Thyroid gland (tissue), 4 donors: ENCODE measurements at places on chromosomes 1 and 21. TPM values are rescaled to one million over a fixed set of nuclear protein-coding genes. Genes with fewer than 3 reads are reported as not detected.

Gene ITLN2
- total RNA-seq = not detected

Gene CGN
- 14.9 TPM for total RNA-seq

Gene CD52
- not detected for total RNA-seq

Gene ABCA4
- total RNA-seq = 0.96 TPM

Gene PKLR
- total RNA-seq = not detected

Gene E2F2
- not detected for total RNA-seq

Gene KRTAP15-1
- not detected for total RNA-seq

Gene MROH7
- 24.1 TPM for total RNA-seq

Gene VPS72
- 41.4 TPM for total RNA-seq

GRCh38 chr1:231683439-231684165 lies 57.0 kb downstream of the DISC1 start:
- H3K36me3 ChIP-seq = no peaks in the 10 kb centered on the region
- no peak for DNase-seq
- H3K4me3 ChIP-seq = no peak overlapping the region

DNA sequence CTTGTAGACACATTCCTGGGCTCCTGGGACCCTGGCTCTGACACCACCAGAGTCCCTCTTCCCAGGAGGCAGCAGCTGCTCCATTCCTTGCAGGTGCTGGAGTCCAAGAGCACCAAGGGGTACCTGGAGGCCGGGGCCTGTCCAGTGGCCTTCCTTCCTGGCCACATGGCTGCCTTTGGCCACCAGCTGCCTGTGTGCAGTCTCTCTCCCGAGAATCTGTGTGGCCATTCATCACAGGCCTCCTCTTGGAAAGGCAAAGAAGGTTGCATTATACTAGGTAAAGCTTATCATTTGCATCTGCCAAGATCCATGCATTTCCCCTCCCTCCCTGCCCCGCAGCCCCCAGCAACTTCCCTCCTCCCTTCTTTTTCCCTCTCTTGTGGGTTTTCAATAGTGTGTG lies 48.9 kb upstream of the OLIG2 start:
- no peak overlapping the region for H3K27ac ChIP-seq
- DNase-seq = no peak
- H3K4me1 ChIP-seq = no peaks in the 10 kb centered on the region
- no peak overlapping the region for H3K4me3 ChIP-seq
- peaks cover 7% of the 10 kb centered on the region for H3K27me3 ChIP-seq

- no peaks in the 10 kb centered on the region for H3K4me1 ChIP-seq
- no peaks in the 10 kb centered on the region for H3K27me3 ChIP-seq
- no peak overlapping the region for H3K4me3 ChIP-seq
- no peak overlapping the region for H3K27ac ChIP-seq
- no peaks in the 10 kb centered on the region for H3K36me3 ChIP-seq
These were observed 39.6 kb downstream of the UCHL5 start for GRCh38 chr1:193019442-193020026.

DNA sequence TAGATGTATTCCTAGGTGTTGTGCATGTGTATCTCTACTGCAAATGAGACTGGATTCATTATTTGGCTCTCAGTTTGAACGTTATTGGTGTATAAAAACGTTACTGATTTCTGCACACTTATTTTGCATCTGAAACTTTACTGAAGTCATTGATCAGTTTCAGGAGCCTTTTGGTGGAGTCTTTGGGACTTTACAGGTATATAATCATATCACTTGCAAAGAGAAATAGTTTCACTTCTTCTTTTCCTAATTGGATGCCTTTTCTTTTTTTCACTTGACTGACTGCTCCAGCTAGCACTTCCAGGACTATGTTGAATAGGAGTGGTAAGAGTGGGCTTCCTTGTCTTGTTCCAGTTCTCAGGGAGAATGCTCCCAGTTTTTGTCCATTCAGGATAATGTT lies 252.2 kb downstream of the SMYD3 start:
- H3K27me3 ChIP-seq = no peaks in the 10 kb centered on the region
- H3K4me3 ChIP-seq = no peak overlapping the region
- no peaks in the 10 kb centered on the region for H3K36me3 ChIP-seq
- no peaks in the 10 kb centered on the region for H3K4me1 ChIP-seq

DNA sequence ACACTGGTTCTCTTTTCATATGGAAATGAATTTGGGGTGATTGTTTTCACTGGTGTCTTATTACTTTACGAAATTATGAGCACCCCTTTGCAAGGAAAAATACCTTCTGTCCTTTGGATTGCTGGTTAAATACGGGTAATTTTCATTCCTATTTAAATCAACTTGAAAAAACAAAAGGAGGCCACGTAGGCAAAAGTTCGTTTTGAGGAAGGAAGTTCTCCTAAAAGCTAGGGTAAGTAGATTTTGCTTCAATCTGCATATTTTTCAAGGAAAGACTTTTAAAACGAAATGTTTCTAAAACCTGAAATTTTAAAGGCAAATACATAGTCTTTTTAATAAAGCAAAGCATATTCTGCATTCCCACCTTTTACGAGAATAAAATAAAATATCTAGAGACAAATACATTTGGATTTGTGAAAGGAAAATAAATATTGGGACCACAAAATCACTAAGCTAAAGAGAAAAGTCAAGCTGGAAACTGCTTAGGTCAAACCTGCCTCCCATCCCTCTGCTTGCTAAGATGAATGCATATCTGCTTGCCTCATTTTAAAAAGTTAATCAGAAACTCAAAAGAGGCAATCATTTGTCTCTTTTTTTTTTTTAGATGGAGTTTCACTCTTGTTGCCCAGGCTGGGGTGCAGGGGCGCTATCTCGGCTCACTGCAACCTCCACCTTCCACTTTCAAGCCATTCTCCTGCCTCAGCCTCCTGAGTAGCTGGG lies 70.9 kb upstream of the ETS2 start:
- DNase-seq = no peak
- peaks cover 7% of the 10 kb centered on the region for H3K4me1 ChIP-seq
- H3K27ac ChIP-seq = no peak overlapping the region
- no peak overlapping the region for H3K4me3 ChIP-seq

GRCh38 chr1:32746130-32746529 lies 43.6 kb upstream of the SYNC start:
- H3K27me3 ChIP-seq = no peaks in the 10 kb centered on the region
- peak; percentile 53 for DNase-seq
- H3K36me3 ChIP-seq = no peaks in the 10 kb centered on the region
- peaks cover 32% of the 10 kb centered on the region for H3K4me1 ChIP-seq

DNA sequence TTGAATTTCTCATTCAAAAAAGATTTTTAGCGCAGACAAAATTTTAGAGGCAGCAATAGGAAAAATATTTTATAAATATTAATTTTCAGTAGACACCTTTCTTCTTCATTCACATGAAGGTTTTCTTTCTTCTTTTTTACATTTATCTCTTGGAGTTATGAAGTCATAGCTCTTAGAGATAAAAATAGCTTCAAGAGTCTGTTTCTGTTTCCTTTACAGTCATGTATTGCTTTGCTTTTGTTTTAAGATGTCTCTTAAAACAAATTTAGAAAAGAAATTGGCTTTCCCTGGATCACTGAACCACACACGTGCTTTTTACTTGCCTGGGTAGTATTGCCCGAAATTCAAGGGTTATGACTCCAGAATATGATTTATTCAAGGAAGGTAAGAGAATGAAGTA lies 369.9 kb upstream of the LRRC7 start:
- H3K36me3 ChIP-seq = no peaks in the 10 kb centered on the region
- H3K4me1 ChIP-seq = no peaks in the 10 kb centered on the region
- DNase-seq = no peak
- no peaks in the 10 kb centered on the region for H3K27me3 ChIP-seq

DNA sequence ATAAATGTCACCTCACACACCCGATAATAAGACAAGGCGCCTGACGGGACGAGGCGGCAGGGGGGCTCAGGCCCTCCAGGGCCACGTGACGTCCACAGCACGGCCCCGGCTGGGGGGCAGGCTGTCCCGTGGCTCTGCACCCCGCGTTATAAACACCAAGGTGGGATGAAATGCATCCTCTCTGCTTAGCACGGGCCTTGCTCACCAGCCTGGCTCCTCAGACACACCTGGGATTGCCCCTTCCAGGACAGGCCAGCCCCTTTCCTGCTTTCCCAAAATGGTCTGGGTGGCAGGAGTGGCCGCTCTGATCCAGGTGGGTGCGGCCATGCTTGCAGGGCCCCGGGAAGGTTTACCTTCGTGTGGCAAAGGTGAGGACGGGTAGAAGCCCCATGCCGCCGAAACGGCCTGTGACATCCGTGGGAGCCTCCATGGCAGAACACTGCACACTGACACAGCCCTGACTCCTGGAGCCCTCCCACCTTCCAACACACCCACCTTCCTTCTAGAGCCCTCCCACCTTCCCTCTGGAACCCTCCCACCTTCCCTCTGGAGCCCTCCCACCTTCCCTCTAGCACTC lies 35.9 kb downstream of the SLC19A1 start:
- no peak for DNase-seq
- no peak overlapping the region for H3K27ac ChIP-seq
- no peaks in the 10 kb centered on the region for H3K27me3 ChIP-seq
- no peak overlapping the region for H3K4me3 ChIP-seq

DNA sequence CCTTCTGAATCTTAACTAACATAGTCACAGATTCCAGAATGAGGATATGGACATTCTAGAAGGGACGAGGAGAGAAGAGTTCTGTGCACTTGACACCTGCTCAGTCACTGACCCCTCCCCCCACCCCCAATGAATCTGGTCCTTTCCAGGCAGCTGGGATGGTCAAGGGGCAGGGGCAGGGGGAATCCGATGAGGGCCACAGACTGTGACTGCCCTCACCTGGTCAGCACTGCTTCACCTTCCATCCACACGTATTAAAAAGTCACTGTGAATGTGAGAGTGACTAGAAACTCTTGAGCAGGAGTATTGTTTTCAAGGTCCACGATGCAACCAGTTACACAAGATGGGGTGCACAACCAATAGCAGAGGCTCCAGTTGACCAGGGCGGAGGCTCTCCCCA lies 9.5 kb upstream of the PRAMEF12 start:
- H3K4me3 ChIP-seq = no peak overlapping the region
- no peaks in the 10 kb centered on the region for H3K36me3 ChIP-seq
- H3K27ac ChIP-seq = no peak overlapping the region
- no peak for DNase-seq
- no peaks in the 10 kb centered on the region for H3K27me3 ChIP-seq

GRCh38 chr1:89198081-89198480 lies 661 bp downstream of the GBP4 start:
- no peaks in the 10 kb centered on the region for H3K27me3 ChIP-seq
- no peak for DNase-seq
- no peaks in the 10 kb centered on the region for H3K36me3 ChIP-seq

DNA sequence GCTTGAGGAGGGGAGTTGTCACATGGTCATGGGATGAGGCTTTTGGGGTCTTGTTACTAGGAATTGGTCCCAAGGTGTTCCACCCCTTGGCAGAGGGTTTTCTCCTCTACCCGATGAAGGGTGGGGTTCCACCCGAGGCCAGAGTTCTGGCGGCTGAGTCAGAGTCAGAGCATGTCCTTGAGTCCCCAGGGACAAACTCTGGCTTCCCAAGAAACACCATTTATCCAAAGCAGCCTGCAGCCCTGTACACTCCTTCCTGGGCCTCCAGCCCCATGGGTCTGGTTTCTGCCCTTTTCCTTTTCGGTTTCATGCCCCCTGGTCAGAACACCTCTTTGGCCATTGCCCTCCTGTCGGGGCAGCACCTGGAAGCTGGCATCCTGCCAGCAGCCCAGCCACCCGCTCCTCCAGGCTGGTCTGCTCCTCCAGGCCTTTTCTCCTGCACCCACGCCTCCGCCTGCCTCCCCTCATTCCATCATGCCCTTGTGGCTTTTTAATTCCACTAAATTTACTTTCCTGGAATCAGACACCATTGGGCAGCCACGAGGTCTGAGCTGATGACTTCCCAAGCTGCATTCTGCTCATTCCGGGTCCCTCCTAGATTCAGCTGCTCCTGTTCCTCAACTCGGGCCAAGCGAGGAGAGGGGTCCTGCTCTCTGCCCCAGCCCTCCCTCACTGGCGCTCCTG lies 301.7 kb upstream of the VAMP3 start:
- peak overlapping the region; percentile 32 for H3K27ac ChIP-seq
- peak; percentile 56 for DNase-seq
- no peaks in the 10 kb centered on the region for H3K36me3 ChIP-seq
- no peaks in the 10 kb centered on the region for H3K27me3 ChIP-seq

- H3K27ac ChIP-seq = no peak overlapping the region
- H3K4me3 ChIP-seq = no peak overlapping the region
- DNase-seq = no peak
- H3K4me1 ChIP-seq = no peaks in the 10 kb centered on the region
- no peaks in the 10 kb centered on the region for H3K36me3 ChIP-seq
These were observed 132.8 kb downstream of the PTPRC start for GRCh38 chr1:198771563-198772153.

DNA sequence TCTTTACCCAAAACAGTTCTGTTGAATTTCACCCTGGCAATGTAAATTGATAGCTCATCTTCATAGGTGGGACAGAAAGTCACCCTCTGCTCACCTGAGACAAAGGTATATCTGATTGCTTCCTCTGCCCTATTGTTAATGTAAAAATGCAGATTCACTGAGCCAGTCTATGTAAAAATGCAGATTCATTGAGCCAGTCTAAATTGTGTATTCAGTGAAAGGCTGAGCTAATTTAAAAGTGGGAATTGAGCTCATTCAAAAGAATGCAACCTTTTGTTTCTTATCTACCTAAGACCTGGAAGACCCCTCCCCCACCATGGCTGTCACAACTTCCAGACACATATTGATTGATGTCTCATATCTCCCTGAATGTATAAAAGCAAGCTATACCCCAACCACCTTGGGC lies 4.8 kb upstream of the MYSM1 start:
- H3K27me3 ChIP-seq = no peaks in the 10 kb centered on the region
- DNase-seq = no peak
- H3K4me3 ChIP-seq = no peak overlapping the region
- H3K4me1 ChIP-seq = no peaks in the 10 kb centered on the region
- H3K36me3 ChIP-seq = no peaks in the 10 kb centered on the region

DNA sequence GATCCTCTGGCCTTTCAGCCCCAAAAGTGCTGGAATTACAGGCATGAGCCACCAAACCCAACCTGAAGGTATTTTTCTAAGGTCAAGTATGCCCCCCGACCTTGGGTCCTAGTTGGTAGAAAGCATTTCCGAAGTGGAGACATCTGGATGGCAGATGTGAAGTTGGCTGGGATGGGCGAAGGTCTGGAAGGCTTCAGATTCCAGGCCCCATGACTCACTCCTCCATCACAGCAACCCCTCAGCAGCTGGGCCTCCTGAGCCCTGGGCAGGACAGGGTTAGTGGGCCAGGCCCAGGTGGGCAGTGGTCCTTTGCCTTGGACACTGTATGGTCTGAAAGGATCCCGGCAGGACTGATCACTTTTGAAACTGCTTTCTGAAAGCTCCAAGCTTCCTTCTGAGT lies 23.3 kb downstream of the NAV1 start:
- no peak overlapping the region for H3K27ac ChIP-seq
- no peaks in the 10 kb centered on the region for H3K27me3 ChIP-seq
- H3K4me1 ChIP-seq = peaks cover 38% of the 10 kb centered on the region
- H3K36me3 ChIP-seq = no peaks in the 10 kb centered on the region
- DNase-seq = no peak

DNA sequence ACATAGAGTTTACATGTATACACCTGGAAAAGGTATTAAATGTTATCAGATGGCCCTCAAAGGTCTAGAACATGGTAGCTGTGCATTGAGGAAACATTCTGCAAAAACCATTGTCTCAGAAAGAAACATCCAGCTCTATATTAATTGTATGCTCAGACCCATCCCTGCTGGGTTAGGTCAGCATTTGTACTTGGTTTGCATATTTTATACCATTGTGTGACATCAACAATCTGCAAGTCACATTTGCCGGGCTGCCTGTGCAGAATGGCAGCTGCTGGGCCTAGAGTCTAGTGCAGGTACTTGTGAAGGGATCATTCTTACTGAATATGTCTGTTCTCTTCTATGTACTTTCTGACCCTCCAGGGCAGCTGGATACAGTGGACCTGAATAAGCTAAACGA lies 43.9 kb upstream of the LAMC2 start:
- H3K27ac ChIP-seq = no peak overlapping the region
- no peak overlapping the region for H3K4me3 ChIP-seq
- H3K36me3 ChIP-seq = peaks cover 15% of the 10 kb centered on the region
- no peaks in the 10 kb centered on the region for H3K27me3 ChIP-seq
